ENCODE measurements at places on chromosomes 5 and 9.

- DNase-seq, result no peak
Measured at GRCh38 chr5:152632360-152632759, 227.3 kb upstream of the NMUR2 start.

DNA sequence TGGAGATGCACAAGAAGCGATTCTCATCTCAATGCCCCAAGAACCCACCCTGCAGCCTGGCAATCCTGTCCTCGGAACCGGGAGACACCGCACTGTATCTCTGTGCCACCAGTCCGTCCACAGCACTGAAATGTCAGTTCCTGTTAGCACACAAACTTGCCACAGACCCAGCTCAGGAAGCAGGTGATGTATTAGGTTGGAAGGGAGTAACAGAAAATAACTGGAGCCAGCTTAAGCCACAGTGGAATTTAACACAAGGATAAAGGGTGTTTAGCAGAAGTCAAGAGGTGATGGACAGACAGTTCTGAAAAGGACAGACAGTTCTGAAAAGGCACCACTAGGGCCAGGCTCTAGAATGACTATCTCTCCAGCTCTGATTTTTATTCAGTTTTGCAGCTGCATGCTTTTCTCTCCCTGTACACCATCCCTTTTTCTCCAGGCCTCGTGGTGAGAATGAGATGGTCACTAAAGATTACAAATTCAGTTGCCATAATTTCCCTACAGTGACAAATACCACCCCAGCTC, 114.4 kb downstream of the ANKRD18B start:
- DNase-seq, result no peak

DNA sequence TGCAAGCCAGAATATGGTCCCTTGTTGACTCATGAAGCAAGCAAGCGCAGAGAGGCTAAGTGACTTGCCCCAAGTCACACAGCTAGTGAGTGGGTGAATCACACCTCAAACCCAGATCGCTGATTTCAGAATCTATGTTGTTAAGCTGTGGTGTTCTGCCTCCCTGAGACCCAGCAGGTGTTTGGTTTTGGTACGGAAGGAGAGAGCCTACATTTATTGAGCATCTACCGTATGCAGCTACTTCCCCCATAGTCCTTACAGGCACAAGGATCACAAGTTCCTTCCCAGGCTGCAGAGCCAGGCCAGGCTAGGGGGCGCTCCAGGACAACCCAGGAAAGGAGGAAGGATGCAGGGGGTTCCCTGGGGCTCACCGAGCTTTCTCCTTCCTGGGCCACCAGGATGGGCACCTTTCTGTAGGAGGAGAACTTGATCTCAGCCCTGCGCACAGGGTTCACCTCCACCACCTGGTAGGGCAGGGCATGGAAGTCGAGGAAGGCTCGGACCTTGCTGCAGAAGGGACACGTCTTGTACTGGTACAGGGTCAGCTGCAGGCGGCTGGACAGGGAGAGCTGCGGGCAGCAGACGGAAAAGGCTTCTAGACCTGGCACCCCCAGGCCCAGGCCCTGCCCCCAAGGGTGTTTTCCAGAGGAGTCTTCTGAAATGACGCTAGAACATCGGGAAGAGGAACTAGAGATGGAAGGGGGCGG, 2.5 kb downstream of the PTGES2 start:
- DNase-seq, result no peak

DNA sequence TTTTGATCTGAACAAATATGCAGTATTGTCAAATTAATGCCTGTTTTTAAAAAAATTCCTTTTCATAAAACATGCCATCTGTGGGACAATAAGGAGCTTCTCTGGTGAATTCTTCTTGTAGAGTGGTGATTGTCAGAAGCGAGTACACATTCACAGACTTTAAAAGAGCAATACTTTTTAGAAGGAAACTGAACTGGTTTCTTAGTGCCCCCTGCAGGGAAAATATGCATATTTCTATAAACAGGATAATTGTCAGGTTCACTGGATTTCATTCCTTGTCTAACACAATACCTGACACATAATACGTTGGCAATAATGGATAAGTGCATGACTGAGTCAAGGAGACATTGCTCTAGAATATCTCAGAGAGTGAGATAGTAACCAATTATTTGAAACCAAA, 133.7 kb downstream of the KIF4B start:
- DNase-seq, result no peak

DNA sequence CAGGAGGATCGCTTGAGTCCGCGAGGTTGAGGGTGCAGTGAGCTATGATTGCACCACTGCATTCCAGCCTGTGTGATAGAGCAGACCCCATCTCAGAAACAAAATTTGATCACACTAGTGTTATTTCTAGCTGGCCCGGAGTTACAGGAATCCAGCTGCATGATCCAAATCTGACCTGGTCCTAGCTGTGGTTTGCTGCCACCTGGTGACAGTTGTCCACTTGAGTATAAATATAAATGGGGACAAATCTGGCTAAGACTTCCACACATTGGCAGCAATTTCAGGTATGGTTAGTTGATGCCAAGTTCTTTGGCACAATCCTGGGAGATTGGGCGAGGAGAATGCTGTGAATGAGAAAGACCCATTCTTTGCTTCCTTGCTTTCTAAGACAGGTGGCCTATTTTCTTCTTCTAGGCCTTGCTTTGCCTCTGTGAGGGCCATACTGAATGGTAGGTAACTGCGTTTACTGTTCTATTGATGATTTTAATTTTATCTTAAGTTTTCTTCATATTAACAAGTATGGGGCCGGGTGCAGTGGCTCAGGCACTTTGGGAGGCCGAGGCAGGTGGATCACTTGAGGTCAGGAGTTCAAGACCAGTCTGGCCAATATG, 35.4 kb downstream of the UBE2R2 start:
- DNase-seq, result peak; percentile 18

DNA sequence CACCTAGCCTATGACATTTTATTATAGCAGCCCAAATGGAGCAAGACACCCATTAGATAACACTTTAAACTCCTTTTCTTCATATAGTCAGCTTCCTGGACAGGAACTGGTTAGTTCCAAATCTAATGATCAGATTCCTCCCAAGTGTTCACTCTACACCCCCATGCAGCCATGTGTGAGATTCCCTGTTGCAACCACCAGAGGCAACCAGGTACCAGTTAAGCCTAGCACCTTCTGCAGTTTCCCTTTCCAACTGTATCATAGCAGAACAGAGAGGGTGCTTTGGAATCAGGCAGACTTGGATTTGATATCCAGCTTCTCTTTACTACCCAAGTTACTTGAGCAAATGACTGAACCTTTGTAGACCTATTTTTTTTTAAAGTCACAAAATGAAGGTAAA, 296.6 kb upstream of the PCSK5 start:
- DNase-seq, result no peak

DNA sequence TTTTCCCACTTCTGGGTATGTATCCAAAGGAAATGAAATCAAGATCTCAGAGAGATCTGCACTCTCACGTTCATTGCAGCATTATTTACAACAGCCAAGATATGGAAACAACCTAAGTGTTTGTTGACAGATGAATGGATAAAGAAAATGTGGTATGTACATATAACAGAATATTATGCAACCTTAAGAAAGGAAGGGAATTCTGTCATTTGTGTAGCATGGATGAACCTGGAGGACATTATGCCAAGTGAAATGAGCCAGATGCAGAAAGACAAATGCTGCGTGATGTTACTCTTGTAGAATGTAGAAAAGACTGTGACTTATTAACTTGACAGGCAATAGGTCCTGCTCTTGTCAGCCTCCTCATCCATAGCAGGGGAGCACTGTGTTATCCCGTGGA, 31.4 kb downstream of the PPARGC1B start:
- no peak for DNase-seq

DNA sequence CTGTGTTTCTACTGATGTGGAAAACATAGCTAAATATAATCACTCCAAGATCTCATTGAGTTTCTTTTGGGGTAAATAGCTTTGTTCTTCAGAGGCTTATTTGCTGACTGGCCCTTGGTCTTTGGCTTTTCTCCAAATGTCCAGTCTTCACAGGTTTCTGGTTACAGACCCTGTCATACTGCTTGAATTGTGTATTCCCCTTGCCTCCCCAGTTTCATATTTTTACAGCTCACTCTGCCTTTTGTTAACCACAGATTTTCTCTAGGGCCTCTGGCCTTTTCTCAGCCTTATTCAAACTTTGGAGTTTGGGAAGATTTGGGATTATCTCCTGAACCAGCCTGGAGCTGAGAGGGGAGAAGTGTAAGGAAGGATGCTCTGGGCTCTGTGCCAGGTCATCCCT, 23.9 kb downstream of the ISOC1 start:
- no peak for DNase-seq

- no peak for DNase-seq
Measured at GRCh38 chr9:106450549-106450948, 412.4 kb upstream of the ZNF462 start.

DNA sequence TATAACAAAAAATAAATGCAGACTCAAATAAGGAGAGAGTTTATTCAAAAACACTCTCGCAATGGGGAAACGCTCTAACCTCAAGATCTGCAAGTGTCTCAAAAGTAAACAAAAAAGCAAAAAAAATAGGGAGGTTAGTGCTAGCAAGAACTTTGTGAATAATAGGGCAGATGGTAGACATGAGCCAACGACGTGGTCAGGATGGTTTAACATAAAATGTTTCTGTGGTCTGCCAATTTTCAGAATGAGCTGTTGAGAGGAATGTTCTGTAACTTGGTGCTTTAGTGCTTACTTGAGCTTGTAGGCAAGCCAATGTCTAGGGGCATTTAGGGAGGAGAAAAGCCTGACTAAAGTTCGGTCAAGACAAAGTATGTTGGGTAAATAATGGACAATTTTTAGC, 1813.9 kb upstream of the CDH6 start:
- no peak for DNase-seq

DNA sequence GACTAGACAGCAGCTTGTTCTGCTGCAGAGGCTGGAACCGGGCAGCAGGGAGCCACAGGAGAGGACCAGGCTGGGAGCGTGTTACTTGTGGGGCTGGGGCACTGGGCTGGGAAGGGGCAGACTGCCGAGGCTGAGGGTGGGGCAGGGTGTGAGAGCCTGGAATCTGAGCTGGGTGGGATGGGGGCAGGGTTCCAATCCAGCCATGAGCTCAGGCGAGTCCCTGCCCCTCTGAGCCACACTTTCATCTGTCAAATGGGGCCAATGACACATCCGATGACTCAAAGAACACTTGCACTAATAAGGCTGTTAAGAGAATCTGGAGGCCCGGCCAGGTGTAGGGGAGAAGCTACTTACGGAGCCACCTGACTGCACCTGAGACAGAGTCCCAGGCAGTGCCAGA, 18.7 kb upstream of the WDR38 start:
- no peak for DNase-seq

DNA sequence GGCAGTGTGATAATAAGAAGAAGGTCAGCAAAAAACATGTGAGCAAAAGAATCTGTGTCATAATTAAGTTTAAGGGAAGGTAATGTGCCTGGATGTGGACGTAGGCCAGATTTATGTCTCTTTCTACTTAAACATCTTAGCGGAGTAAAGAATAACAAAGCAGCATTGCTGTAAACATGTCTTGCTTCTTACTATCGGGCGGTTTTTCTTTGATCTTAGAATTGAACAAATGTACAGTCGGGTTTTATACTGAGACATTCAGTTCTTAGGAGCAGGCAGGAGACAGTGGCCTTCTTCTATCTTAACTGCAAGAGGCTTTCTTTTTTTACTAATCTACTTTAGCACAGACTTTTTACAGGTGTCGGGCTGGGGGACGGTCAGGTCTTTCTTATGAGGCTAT, 40.4 kb upstream of the FLT4 start:
- no peak for DNase-seq

GRCh38 chr9:95551406-95551805, 34.6 kb upstream of the PTCH1 start:
- no peak for DNase-seq

- DNase-seq, result no peak
Measured at GRCh38 chr9:97873882-97874281, 20.9 kb downstream of the FOXE1 start.

DNA sequence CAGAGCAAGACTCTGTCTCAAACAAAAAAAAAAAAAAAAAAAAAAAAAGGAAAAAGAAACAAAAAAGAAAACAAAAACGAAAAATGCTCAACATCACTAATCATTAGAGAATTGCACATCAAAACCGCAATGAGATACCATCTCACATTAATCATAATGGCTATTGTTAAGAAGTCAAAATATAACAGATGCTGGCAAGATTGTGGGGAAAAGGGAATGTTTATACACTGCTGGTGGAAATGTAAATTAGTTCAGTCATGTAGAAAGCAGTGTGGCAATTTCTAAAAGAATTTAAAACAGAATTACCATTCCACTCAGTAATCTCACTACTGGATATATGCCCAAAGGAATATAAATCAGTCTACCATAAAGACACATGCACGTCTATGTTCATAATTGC, 50.4 kb upstream of the PRR16 start:
- DNase-seq, result no peak

GRCh38 chr9:112809351-112809848, 58.8 kb downstream of the SNX30 start:
- no peak for DNase-seq

DNA sequence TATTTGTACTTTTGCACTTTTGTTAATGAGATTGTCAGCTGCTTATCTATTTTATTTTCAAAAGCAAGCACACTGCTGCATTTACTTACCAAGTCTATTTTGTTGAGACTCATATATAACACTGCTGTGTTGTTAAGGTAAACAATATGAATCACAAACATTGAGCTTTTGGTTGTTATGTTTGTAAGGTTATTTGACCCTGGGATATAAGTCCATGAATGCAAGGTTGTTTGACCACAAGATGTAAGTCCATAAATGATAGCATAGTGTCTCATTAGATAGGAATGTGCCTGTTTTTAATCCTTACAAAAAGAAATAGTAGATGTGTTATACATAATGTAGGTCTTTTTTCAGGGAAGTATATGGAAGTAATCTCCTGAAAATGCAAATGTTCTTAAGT, 845.9 kb downstream of the CDH9 start:
- no peak for DNase-seq

DNA sequence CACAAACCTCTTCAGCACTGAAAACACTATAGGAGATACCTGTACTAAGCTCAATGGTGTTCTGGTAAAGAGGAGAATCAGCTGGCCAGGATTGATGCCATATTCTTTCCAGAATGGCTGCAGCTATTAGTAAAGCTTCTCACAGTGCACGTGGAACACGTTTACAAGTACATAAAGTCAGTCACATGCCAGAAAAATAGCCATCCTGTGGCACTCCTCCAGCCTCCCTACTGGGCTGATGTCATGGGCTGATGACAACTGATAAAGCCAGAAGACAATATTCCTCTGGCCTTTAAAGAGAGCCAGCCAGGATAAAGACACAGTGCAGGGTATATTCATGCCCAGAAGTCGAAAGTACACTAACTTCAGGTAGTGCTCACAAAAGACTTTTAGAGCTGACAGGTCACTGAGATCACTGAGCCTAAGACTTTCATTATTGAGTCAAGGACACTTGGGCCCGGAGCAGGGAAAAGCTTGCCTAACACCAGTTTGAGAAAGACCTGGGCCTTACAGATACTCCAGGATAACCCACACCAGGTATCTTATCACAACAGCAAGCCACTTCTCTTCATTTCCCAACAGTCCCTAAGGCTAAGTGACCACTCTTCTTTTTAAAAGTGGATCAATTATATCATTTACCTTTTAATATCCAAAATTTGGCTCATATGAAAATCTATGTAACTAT, 29.4 kb downstream of the ABITRAM start:
- DNase-seq, result no peak

- DNase-seq, result no peak
Measured at GRCh38 chr5:174329738-174330137, 284.2 kb downstream of the NSG2 start.
